ENCODE measurements at places on chromosomes 2 and 18.

DNA sequence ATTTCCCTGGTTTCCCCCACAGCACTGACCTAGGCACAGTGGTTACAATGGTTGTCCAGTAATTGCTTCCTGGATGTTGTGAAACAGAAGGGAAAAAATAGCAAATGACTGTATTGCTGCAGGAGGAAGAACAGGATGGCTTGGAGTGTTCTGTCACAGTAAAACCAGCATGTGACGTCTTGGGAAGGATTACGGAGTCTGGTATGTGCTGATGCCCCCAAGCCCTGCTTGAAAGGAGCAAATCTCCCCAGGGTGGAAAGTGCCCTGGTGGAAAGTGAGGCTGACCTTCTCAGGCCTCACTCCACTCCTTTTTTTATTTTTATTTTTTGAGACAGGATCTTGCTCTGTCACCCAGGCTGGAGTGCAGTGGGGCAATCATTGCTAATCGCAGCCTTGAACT, 7.8 kb downstream of the RAB11FIP5 start:
- no peak for DNase-seq

GRCh38 chr2:72888438-72889202, 1.4 kb downstream of the SPR start:
- DNase-seq = no peak

DNA sequence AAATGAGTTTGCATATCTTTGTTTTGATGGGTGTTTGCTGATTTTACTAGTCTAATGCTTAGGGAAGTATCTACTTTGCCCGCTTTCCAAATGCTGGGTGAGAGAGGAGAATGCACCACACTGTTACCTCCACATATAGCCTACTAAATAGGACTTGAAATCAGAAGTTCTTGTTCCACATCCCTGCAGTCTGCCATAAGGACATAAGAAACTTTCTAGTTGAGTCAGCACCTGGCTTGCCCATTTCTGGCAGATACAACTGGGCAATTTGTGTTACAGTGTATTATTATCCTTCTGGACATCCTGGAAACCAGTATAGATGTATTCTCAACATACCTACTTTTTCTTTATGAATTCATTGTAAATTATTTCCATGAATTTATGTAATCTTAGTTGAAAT, 29.5 kb downstream of the ANXA4 start:
- DNase-seq = no peak

GRCh38 chr2:230770804-230771203, 58.2 kb downstream of the CAB39 start:
- no peak for DNase-seq

DNA sequence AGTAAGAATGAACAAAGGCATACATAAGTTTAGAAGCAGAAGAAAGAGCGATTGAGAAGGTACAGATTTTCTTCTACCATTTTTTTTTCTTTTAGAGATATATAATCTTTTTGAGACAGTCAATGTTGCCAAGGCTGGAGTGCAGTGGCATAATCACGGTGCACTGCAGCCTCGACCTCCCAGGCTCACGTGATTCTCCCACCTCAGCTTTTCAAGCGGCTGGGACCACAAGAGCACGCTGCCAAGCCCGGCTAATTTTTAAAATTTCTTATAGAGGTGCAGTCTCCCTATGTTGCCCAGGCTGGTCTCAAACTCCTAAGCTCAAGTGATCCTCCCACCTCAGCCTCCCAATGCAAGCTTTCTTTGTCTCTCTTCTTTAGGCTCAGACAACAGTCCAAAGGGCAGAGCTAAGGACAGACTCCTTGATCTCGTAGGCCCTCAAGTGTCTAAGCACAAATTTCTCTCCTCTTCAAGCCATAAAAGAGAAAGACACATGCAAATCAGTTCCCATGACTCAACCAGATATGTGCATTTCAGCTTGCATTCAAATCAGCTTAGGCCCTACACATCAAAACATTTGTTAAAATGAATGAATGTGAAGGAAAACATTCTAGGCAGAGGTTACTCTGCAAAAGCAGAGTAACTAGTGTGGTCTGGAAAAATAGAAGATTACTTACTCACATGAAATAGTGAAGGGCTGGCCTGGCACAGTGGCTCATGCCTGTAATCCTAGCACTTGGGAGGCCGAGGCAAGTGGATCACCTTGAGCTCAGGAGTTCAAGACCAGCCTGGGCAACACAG, 18.0 kb downstream of the ITSN2 start:
- DNase-seq = no peak

GRCh38 chr2:236380051-236380612, 115.9 kb upstream of the ASB18 start:
- DNase-seq = no peak

Measured in breast epithelium (tissue), 4 donors.